Activated naive CD4-positive, alpha-beta T cell treated with anti-CD3 and anti-CD28 coated beads for 36 hours (primary cell): ENCODE measurements at places on chromosomes 7 and 10. TPM values are rescaled to one million over a fixed set of nuclear protein-coding genes. Genes with fewer than 3 reads are reported as not detected.

- no peak overlapping the region for H3K4me3 ChIP-seq
- peak; percentile 57 for DNase-seq
- no peaks in the 10 kb centered on the region for H3K36me3 ChIP-seq
- peak overlapping the region; percentile 68 for H3K27ac ChIP-seq
- H3K4me1 ChIP-seq = peaks cover 26% of the 10 kb centered on the region
Observed at GRCh38 chr7:40700653-40701421, 566.0 kb downstream of the SUGCT start.

GRCh38 chr7:18210788-18211187 lies 183.1 kb upstream of the PRPS1L1 start:
- DNase-seq = no peak
- H3K4me3 ChIP-seq = no peak overlapping the region
- H3K4me1 ChIP-seq = no peaks in the 10 kb centered on the region
- no peaks in the 10 kb centered on the region for H3K27me3 ChIP-seq
- no peaks in the 10 kb centered on the region for H3K36me3 ChIP-seq
- no peak overlapping the region for H3K27ac ChIP-seq

TMEM176B gene
- total RNA-seq = not detected

GRCh38 chr10:51342381-51342780 lies 268.1 kb downstream of the PRKG1 start:
- no peaks in the 10 kb centered on the region for H3K4me1 ChIP-seq
- no peak overlapping the region for H3K27ac ChIP-seq
- H3K36me3 ChIP-seq = no peaks in the 10 kb centered on the region
- no peak for DNase-seq

SPDYE18 gene
- total RNA-seq = 0.27 TPM

TRDMT1 gene
- total RNA-seq = 7.2 TPM

- H3K4me1 ChIP-seq = peaks cover under 1% of the 10 kb centered on the region
- no peak for DNase-seq
- H3K27ac ChIP-seq = no peak overlapping the region
- H3K4me3 ChIP-seq = no peak overlapping the region
- H3K36me3 ChIP-seq = no peaks in the 10 kb centered on the region
- peaks cover 3% of the 10 kb centered on the region for H3K27me3 ChIP-seq
Observed at GRCh38 chr7:45145881-45146280, 11.7 kb upstream of the RAMP3 start.

DNA sequence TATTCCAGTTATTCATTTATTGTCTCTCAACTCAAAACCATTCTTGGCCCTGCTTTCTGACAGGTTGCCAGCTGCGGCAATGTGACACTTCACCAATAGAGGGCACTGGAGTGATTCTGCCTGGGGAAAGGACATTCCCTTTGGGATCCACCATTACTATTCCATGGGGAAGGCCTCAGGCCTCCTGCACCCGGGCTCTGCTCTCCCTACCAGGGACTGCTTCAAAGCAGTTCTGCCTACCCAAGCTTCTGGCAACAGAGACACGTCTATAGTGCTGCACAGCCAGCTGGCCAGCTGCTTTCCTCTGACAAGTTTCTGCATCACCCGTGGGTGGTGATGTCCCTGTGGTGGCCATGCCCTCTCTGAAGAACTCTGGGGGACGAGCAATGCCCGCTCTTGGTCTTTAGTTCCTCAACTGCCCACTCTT lies 163.8 kb downstream of the ELMO1 start:
- H3K27me3 ChIP-seq = no peaks in the 10 kb centered on the region
- H3K4me1 ChIP-seq = peaks cover 72% of the 10 kb centered on the region
- no peak overlapping the region for H3K4me3 ChIP-seq
- H3K36me3 ChIP-seq = peaks cover 16% of the 10 kb centered on the region
- peak; percentile 53 for DNase-seq

DNA sequence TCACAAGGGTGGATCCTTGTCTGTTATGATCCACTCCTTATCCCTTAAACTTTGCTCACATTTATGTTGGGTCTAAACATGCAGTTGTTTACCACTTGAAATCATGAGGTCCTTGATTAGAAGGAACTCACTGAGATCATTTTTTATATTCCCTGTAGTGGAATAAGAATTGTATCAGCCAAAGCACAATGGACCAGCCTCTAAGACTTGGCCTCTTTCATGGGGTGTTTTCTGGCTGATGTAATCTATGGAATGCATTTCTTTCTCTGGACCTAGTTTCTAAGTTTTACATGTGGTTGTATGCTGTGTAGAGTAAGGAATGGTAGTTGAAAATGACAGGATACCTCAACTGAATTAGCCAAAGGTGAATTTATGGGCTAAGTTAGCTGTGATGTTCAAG lies 376.6 kb downstream of the SORCS3 start:
- H3K27ac ChIP-seq = no peak overlapping the region
- H3K4me3 ChIP-seq = no peak overlapping the region
- H3K27me3 ChIP-seq = no peaks in the 10 kb centered on the region
- H3K36me3 ChIP-seq = no peaks in the 10 kb centered on the region

DNA sequence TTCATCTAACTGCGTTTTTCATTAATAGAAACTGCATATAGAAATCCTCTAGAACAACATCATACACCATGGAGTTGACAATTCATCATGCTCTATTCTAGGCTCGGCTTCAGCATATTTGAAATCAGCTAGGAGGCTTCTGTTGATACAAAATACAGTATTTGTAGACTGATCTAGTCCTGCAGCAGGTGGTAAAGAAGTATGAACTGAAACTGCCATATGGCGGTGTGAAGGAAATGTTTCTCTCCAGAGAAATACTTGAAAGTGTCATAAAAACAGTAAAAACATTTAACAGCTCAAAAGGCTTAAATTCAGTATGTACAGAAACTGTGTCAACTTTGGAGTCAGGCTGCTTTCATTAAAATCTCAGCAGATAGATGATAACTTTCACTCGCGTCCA lies 32.0 kb upstream of the MYO3A start:
- peaks cover 3% of the 10 kb centered on the region for H3K27me3 ChIP-seq
- no peaks in the 10 kb centered on the region for H3K36me3 ChIP-seq
- H3K4me1 ChIP-seq = no peaks in the 10 kb centered on the region
- DNase-seq = no peak
- no peak overlapping the region for H3K27ac ChIP-seq

- H3K27me3 ChIP-seq = no peaks in the 10 kb centered on the region
- no peak overlapping the region for H3K4me3 ChIP-seq
- H3K4me1 ChIP-seq = no peaks in the 10 kb centered on the region
- H3K27ac ChIP-seq = no peak overlapping the region
- DNase-seq = no peak
- H3K36me3 ChIP-seq = no peaks in the 10 kb centered on the region
Observed at GRCh38 chr7:64602086-64602485, 39.2 kb upstream of the ZNF680 start.

DNA sequence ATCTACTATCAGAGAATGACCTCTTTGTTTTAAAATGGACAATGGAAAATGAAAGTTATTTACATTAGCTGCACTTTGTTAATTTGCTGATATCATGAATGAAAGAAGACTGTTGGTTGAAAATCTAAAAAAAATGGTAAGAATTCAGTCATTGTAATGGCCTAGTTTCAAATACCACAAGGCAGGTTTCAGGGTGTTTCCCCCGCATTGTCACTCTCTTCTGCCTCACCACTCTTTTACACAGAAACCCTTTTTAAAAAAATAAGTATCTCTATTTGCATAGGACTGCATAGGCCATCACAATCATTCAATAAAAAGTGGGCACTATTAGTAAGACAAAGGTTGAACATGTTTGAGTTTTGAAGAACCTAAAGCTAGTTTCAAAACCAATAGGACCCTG lies 737.1 kb downstream of the INHBA start:
- no peak for DNase-seq
- no peaks in the 10 kb centered on the region for H3K36me3 ChIP-seq
- H3K4me1 ChIP-seq = no peaks in the 10 kb centered on the region
- no peak overlapping the region for H3K4me3 ChIP-seq
- no peaks in the 10 kb centered on the region for H3K27me3 ChIP-seq

DDC gene
- not detected for total RNA-seq

- H3K4me1 ChIP-seq = no peaks in the 10 kb centered on the region
- no peak for DNase-seq
- peaks cover 2% of the 10 kb centered on the region for H3K36me3 ChIP-seq
- H3K4me3 ChIP-seq = no peak overlapping the region
- peaks cover 7% of the 10 kb centered on the region for H3K27me3 ChIP-seq
Observed at GRCh38 chr10:51685768-51686167, 13.6 kb downstream of the CSTF2T start.

POLL gene
- 28.1 TPM for total RNA-seq

- no peaks in the 10 kb centered on the region for H3K4me1 ChIP-seq
- no peaks in the 10 kb centered on the region for H3K36me3 ChIP-seq
- H3K27me3 ChIP-seq = peaks cover 10% of the 10 kb centered on the region
- H3K4me3 ChIP-seq = no peak overlapping the region
- H3K27ac ChIP-seq = no peak overlapping the region
Observed at GRCh38 chr7:112414855-112415490, 35.3 kb upstream of the IFRD1 start.

GRCh38 chr10:5447611-5448071 lies 35.3 kb downstream of the NET1 start:
- peak overlapping the region; percentile 47 for H3K4me3 ChIP-seq
- H3K4me1 ChIP-seq = peaks cover 48% of the 10 kb centered on the region
- peak; percentile 44 for DNase-seq
- H3K36me3 ChIP-seq = peaks cover 4% of the 10 kb centered on the region
- H3K27ac ChIP-seq = peak overlapping the region; percentile 31

ATP6V1F gene
- 129 TPM for total RNA-seq

- no peaks in the 10 kb centered on the region for H3K36me3 ChIP-seq
- DNase-seq = no peak
Observed at GRCh38 chr7:38309555-38309954, 36.1 kb upstream of the TARP start.

TAS2R3 gene
- 0.96 TPM for total RNA-seq

- no peak overlapping the region for H3K4me3 ChIP-seq
- H3K27ac ChIP-seq = no peak overlapping the region
- H3K27me3 ChIP-seq = no peaks in the 10 kb centered on the region
- H3K4me1 ChIP-seq = no peaks in the 10 kb centered on the region
- DNase-seq = no peak
Observed at GRCh38 chr10:96626795-96627194, 40.0 kb upstream of the TM9SF3 start.

DNA sequence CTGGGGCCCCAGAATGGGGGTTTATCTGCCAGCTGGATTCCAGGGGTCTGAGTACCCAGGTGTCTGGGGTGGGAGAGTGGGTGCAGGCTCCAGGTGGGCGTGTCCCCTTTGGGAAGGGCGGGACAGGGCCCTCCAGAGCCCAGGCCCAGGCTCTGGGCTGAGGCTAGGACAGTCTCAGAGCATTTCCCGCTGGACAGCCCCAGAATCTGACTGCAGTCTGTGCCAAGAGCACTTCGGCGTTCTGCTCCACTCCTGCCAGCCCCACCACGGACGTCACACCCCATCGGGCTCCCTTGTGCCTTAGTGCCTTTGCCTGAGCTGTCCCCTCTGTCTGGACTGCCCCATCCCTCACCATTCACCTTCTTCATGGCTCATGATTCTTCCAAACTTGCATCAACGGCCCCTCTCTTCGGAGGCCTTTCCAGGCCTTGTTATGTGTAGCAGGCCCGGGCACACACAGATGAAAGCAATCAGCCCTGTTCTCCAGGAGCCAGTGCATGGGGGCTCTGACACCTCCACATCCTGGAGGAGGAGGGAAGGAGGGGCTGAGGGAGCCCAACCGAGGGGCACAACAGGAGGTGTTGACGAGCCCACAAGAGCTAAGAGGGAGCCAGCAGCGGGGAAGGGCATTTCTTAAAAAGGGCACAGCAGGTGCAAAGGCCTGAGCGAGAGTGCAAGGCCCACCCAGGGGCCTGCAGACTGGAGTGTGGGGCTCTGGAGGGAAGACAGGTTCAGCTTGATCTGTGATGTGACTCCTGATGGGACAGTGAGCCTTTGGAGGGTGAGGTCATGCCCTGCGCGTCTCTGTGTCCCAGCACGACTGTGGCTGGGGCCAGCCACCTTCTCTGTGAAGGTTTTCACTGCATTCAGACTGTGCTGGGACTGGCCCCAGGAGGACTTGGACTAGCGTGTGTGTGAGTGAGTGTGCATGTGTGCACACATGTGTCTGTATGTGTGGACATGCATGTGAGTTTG lies 41.7 kb downstream of the GTF2IRD1 start:
- no peak for DNase-seq
- no peaks in the 10 kb centered on the region for H3K36me3 ChIP-seq
- no peaks in the 10 kb centered on the region for H3K27me3 ChIP-seq
- H3K27ac ChIP-seq = no peak overlapping the region
- H3K4me1 ChIP-seq = no peaks in the 10 kb centered on the region

DNA sequence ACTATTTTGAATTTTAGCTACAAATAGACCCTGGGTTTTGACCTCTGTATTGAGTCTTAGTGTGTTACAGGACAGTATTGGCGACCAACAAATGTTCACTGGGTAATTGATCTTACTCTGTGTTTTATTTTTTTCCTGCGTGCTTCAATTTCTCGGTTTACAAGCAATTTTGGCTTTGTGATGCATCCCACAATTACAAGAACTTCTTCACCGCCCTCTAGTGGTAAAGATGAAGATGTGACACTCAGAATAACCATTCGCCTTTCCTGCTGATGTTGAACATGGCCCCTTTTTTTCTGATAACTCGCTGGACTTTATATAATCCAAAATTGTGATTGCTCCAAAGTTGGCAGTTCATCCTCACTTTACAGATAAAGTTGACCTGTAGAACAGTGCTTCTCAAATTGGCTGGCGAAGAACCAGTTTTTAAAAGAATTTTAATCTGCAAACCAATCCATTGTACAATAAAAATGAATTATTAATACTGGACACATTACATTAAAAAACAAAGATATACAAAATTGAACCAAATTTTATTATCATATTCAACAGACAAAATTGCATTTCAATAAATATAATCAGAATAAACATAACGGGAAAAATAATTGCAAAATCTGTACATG lies 20.2 kb upstream of the SMC3 start:
- no peak overlapping the region for H3K4me3 ChIP-seq
- H3K27ac ChIP-seq = no peak overlapping the region
- no peak for DNase-seq
- H3K4me1 ChIP-seq = peaks cover 6% of the 10 kb centered on the region
- H3K36me3 ChIP-seq = no peaks in the 10 kb centered on the region

- no peak overlapping the region for H3K27ac ChIP-seq
- H3K36me3 ChIP-seq = no peaks in the 10 kb centered on the region
- H3K4me1 ChIP-seq = no peaks in the 10 kb centered on the region
- no peak overlapping the region for H3K4me3 ChIP-seq
- DNase-seq = no peak
Observed at GRCh38 chr7:136139417-136139816, 162.3 kb upstream of the MTPN start.

DNA sequence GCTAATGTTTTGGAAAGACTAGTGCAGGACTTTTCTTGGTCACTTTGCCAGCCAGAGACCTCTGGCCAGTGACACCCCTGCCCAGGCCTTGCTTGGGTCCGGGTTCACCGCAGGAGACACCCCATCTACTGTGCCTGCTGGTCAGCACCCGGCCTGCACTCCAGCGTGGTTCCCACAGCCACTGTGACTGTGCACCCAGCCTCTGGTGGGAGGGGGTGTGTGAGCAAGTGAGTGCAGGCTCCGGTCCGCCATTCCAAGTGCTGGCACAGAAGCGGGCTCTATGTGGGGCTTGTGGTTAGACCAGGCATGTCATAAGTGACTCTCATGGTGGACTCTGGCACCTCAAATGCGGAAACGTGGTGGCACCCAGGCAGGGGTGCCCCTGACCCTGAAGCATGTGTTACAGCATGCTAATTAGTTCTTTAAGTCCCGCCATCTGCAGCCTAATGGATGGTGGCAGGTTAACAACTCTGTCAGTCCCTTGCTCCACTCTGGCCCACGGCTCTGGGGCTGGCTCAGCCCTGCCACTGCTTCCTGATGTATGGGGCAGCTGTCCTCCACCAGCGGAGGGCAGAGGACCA lies 311.9 kb upstream of the HGF start:
- H3K4me3 ChIP-seq = no peak overlapping the region
- no peaks in the 10 kb centered on the region for H3K36me3 ChIP-seq

CALY gene
- not detected for total RNA-seq

MYH16 gene
- total RNA-seq = not detected

OR9A2 gene
- not detected for total RNA-seq

SFRP4 gene
- total RNA-seq = not detected

NEBL gene
- total RNA-seq = not detected

ZNF488 gene
- total RNA-seq = 0.84 TPM
